Purkinje cell (primary cell): ENCODE measurements at places on chromosomes 6 and 20. TPM values are rescaled to one million over a fixed set of nuclear protein-coding genes. Genes with fewer than 3 reads are reported as not detected.

Gene RIMS4
- polyA plus RNA-seq, result 0.04 and 0.19 TPM in 2 replicates

Gene SASH1
- polyA plus RNA-seq, result 3.2 and 4.3 TPM in 2 replicates

Gene MYLIP
- polyA plus RNA-seq, result 10.4 and 17.1 TPM in 2 replicates

Gene TMEM217
- 0.34 and 4.2 TPM in 2 replicates for polyA plus RNA-seq

Gene ACTL10
- not detected in 2 replicates for polyA plus RNA-seq

Gene OXT
- not detected in 2 replicates for polyA plus RNA-seq

Gene C20orf204
- not detected in 2 replicates for polyA plus RNA-seq

Gene EDN1
- polyA plus RNA-seq, result 1.9 TPM in 1 of 2 replicates, not detected in the other

Gene PRICKLE4
- polyA plus RNA-seq, result not detected in 2 replicates

Gene DPM1
- 137 and 146 TPM in 2 replicates for polyA plus RNA-seq

Gene SLPI
- not detected in 2 replicates for polyA plus RNA-seq

Gene CFAP61
- polyA plus RNA-seq, result 3.3 and 12.1 TPM in 2 replicates

Gene HLA-DPA1
- 0.26 and 0.92 TPM in 2 replicates for polyA plus RNA-seq

Gene E2F1
- not detected in 2 replicates for polyA plus RNA-seq

Gene C20orf144
- polyA plus RNA-seq, result not detected in 2 replicates

Gene AVP
- not detected in 2 replicates for polyA plus RNA-seq

Gene AIF1
- polyA plus RNA-seq, result 2.7 TPM in 1 of 2 replicates, not detected in the other
